ENCODE measurements at places on chromosomes 5 and 9.

DNA sequence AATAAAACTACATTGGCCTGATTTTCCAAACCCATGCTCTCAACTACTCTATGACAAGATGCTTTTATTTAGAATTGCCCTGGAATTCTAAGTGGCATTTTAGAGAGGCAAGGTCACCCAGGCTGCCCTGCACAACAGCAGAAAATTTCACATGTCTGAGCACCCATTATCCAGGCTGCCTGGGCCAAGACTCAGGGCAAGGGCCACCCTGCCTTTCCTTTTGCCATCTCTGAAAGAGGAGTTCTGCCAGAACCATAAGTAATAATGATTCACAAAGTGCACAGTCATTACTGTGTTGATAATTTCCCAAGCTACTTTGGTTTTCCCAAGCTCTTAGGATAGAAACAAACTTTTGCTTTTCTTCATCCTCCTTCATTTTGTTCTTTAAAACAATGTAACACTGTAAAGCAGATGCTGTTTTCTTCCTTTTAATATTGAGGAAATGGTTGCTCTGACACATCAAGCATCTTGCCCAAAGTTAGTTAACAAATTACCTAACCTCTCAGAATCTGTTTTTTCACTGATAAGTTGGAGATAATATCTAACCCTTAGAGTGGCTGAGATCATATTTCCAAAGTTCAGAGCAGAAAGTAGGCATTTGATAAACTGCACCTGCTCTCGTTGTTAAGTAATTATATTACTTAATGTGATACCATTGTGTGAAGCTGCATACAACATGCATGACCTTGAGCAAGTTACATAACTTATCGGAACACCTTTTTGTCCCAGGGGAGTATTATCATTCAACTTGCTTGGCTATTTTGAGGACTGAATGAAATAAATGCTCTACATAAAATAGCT lies 325.6 kb downstream of the PRELID2 start:
- DNase-seq = no peak

DNA sequence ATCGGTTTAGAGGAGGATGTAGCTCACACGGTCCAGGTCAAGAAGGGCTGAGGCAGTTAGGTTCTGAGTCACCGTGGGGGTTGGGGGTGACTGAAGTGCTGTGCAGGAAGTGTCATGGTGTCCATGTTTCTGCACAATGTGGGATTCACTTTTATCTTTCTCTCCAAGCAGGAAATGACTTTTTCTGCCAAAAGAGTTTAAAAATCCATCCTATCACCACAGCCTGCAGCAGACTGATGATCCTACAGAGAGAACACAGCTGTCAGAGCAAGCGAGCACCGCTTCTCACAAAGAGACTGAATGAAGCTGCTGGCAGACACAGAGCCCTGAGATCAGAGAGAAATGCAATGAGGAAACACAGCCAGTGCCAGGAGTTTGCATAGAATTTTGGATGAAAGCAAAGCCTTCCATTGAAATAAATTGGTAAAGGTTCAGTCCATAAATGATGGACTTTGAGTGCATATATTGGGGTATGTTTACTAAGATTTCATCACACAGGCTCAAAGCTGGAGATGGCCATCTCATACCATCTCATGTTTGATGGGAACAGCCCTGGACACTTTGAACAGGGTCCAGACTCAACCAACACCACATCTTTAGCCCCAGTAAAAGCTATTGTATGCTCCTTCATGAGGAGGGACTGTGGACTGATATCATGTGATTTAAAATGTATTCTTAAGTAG lies 213.9 kb upstream of the FBXL7 start:
- DNase-seq = no peak

- no peak for DNase-seq
Measured at GRCh38 chr5:95973793-95974325, 12.2 kb upstream of the ELL2 start.

DNA sequence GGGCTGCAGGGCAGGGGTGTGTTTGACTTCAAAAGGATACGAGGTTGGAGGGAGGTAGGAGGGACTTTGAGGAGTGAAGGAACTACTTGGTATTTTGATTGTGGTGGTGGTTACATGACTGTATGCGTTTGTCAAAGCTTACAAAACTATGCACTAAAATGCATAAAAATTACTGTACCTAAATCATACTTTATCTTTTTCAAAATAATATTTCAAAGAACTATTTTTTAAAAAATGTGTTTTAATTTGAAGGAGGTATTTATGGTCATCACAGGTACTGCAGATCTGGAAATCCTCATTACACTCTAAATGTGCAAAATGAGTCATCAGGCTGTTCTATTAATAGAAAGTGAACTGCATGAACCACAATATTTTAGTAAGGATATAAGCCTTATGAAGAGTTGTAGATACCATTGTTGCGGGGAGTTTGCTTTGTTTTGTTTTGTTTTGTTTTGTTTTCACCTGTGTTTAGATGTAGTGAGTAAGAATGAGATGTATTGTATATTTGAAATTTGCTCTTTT lies 116.9 kb downstream of the ARRDC3 start:
- DNase-seq = no peak

DNA sequence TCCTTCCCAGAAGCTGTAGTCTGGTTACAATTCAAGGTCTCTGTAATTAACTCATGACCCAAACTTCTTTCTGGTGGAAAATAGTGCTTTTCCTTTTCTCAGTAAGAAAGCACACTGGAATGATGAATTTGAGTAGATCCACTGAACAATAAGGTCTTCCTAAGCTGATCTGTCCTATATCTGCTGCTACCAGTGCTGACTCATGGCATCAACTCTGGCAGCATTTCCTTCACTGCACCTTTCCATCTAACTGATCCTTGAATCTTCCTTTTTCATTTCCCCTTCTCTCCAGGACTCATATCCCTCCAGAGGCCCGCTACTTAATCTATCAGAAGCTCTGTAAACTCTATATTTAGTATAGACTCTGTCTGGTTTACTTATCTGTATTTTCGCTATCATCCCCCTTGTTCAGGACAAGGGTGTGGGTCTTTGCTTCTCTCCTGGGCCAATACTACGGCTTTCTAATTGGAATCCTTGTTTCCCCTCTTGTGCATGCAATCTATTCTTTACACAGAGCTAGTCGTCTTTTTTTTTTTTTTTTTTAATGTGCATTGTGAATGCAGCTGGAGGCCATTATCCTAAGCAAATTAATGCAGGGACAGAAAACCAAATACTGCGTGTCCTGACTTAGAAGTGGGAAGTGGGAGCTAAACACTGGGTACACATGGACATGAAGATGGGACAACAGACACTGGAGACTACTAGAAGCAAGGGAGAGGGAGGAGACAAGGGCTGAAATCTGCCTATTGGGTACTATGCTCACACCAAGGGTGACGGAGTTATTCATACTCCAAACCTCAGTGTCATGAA lies 192.2 kb upstream of the RPS23 start:
- no peak for DNase-seq

DNA sequence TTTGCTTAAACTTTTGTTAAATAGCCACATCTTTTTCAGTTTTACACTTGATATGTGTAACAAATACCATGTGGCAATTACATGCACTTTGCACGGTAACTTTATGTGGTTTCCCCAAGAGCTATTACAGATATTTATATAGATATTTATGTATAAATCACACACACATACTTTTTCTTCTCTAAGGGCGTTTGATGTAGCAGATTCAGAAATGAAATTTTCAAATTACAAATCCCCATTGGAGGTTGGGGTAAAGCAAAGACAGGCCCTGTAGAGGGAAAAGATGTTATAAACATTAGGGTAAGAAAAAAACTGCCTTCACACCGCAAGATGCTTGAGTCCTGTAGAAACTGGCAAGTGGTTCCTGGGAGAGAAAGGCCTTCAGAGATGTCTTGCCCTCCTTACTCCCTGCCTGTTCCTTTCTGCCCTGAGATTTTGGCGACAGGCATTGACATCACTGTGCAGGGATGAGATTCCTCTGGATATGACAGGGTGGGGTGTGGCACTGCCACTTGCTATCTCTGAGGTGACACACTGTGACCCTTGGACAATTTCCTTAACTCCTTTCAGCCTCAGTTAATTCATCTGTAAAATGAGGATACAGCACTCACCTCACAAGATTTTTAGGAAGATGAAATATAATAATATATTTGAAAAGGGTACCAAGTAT lies 177.9 kb upstream of the TUT7 start:
- DNase-seq = no peak

GRCh38 chr5:56412601-56413379 lies 179.7 kb upstream of the ANKRD55 start:
- no peak for DNase-seq

GRCh38 chr9:406886-407654 lies 192.4 kb downstream of the DOCK8 start:
- DNase-seq = no peak

GRCh38 chr9:17555362-17556054 lies 23.4 kb upstream of the SH3GL2 start:
- no peak for DNase-seq

DNA sequence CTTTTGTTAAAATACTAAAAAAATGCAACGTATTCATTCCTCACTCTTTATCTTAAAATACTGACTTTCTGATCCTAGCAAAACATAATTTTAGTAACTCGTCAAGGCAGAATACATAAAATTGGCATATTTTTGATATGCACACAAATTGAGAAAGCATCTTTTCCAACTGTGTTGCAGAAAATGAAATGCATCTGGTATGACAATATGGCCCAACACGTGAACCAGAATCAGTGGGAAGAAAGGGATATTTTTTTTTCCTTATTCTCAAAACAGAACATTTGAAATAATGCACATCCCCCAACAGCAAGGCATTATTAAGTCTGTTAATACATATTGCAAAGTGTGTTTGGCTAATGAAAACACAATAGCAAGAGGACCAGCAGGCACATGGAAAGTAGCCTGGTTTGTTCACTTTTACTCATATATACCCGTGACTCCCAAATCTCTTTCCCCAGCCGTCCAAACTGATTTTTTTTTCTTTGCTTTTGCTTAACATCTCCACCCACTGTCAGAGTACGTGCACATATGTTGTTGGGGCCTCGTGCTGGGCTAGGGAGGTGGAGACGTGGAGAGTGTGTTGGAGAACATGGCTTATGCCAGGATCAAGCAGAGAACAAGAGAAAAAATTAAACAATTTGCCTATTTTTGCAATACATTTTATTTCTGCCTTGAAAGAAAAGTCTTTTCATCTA lies 4.3 kb downstream of the MCTP1 start:
- no peak for DNase-seq

- no peak for DNase-seq
Measured at GRCh38 chr5:122145906-122146305, 16.6 kb downstream of the ZNF474 start.

GRCh38 chr5:153340139-153340538 lies 150.3 kb upstream of the GRIA1 start:
- DNase-seq = no peak

DNA sequence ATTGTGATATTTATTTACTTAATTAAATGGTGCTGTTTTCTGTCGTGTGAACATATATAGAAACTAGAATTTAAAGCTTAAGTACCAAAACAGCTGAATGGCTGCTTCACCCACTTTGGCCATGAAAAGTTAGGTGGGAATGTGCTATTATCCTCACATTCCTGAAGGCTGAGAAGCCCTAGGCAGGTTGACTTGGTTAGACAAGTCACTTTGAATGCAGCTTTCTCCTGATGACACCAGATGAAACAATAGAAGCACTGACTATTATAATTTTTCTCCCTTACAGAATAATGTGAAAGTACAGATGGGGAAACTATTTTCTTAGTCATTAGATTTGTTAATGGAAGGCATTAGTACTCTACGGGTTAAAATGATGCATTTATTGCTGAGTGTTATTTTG lies 65.1 kb upstream of the C5orf46 start:
- DNase-seq = no peak

DNA sequence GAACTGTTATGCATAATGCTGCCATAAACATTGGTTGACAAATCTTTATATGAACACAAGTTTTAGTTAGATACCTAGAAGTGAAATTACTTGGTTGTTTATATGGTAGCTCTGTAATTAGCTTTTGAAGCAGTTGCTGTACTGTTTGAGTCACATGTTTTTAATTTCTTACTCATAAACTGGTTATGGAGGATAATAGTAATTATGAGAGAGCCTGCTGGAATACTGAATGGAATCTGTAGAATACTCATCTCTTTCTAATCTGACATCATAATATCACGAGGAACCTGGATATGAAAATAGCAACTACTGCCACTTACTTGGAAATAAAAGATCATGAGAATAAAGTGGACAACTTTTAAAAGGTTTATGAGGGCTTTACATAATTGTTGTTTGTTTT lies 509.2 kb downstream of the CETN3 start:
- DNase-seq = no peak

- no peak for DNase-seq
Measured at GRCh38 chr9:101398930-101399642, 435 bp downstream of the ZNF189 start.

DNA sequence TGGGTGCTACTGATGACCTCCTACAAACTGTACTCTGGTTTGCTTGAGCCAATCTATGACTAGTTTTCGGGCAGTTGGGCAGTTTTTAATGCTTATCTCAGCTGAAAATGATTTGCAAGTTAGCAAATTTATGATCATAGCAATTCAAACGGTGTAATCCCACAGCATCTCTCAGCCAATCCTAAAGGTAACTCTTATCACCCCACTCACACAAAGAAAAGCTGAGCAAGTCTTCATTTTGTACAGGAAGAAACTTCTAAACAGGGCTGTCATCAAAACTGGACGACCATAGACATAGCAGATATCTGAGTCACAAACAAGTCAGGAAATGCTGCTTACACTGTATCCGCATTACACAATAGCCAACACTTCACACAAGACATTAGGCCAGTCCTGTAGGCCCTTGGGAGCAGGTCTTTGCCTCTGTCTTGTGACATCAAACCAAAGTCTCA lies 2.6 kb upstream of the ENC1 start:
- no peak for DNase-seq

- DNase-seq = no peak
Measured at GRCh38 chr9:93023521-93023815, 35.0 kb upstream of the SUSD3 start.

- DNase-seq = peak; percentile 57
Measured at GRCh38 chr5:11385251-11385900, 518.9 kb downstream of the CTNND2 start.

DNA sequence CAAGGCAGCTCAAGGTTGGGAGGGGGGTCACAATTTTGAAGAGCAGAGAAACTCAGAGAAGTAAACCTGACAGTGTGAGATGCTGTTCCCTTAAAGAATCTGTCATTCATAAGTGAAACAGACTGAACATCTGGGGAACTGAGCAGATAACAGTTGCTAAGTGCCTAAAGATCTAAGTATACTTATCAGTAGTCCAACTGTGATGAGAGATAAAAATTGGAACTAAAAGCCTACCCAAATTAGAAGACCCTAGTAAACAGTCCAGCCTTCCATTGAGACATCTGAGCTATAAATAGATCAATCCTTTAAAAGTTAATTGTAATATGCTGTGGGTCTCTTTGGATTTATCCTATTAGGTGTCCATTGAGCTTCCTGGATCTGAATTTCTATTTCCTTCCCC lies 692.8 kb upstream of the ZNF608 start:
- no peak for DNase-seq

DNA sequence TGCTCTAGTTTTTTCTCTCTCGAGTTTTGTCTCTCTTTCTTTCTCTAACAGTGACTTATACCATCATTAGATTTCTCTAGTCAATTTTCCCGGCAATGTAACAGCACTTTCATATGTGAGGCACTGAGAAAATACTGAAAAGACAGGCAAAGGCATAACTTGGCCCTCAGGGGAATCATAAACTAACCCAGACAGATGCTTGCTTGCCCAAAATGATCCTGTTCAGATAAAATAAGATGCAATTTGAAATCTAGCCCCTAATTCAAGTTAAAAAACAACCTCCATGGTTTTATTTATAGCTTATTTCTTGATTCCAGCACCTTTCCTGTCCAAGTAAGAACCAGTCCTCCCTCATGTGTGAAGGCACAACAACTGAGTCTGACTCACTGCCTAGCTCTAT lies 294.6 kb downstream of the GAS1 start:
- DNase-seq = no peak
